ENCODE measurements at places on chromosomes 6 and 20.

DNA sequence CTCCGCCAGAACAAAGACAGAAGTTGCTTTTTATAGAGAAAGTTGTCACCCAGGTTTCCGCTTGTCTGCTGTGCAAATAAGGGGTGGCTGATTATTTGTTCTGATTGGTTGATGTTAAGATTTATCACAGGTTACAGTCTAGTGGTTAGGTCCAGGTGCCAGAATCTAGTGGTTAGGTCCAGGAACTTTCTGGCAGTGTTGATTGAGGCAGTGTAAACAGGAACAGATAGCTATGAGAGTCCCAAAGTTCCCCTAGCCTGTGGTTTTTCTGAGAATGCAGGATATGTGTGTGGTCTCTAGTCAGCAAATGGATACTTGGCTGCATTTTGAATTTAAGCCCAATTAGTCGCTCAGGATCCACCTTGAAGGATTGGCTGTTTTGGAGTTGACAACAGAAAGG, 148.0 kb downstream of the TMEM200A start:
- no peak for DNase-seq

GRCh38 chr6:44662461-44663121, 275.1 kb downstream of the CDC5L start:
- DNase-seq: no peak

DNA sequence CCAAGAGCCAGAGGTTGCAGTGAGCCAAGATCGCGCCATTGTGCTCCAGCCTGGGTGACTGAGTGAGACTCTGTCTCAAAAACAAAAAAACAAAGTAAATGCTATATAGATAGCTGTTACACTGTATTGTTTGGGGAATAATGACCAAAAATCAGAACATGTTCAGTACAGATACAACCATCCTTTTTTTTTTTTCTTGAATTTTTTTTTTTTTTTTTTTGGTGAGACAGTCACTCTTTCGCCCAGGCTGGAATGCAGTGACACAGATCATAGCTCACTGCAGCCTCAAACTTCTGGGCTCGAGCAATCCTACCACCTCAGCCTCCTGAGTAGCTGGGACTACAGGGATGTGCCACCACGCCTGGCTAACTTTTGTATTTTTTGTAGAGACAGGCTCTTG, 63.7 kb downstream of the BCAS4 start:
- no peak for DNase-seq

DNA sequence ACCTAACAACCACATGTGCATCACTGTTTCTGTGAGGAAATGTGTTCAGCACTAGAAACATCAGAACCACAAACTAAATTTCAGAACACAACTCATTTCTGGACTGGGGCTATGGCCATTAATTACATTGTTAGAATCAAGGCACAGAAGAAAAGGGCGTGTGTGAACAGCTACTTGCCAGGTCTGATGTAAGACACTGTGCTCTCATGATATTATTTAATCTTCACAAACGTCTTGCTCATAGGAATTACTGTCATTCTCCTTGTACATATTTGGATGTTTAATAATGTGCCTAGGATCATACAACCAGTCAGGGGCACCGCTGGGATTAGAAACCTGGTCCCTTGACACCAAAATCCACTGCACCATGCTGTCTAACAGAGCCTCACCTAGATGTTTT, 14.8 kb downstream of the ADGRF1 start:
- DNase-seq: no peak

Data from hypothalamus (tissue), 51 donors.